ENCODE measurements at places on chromosomes 13 and 19. TPM values are rescaled to one million over a fixed set of nuclear protein-coding genes. Genes with fewer than 3 reads are reported as not detected.

The ZNF549 gene
- total RNA-seq: 9.1 TPM

The SCN1B gene
- 0.97 TPM for total RNA-seq

The DNAJC15 gene
- total RNA-seq: 12.5 TPM

The CD33 gene
- 3.9 TPM for total RNA-seq

The ZNF468 gene
- 16.3 TPM for total RNA-seq

The LAIR1 gene
- 54.0 TPM for total RNA-seq

The OR10H2 gene
- not detected for total RNA-seq

- H3K36me3 ChIP-seq: peaks cover 51% of the 10 kb centered on the region
- peaks cover 58% of the 10 kb centered on the region for H3K4me1 ChIP-seq
- peak overlapping the region; percentile 100 for H3K4me3 ChIP-seq
- DNase-seq: peak; percentile 69
- peak overlapping the region; percentile 99 for H3K27ac ChIP-seq
Observed at GRCh38 chr19:16326401-16327168, 2.0 kb downstream of the KLF2 start.

GRCh38 chr19:47331931-47332547, at the start of gene C5AR2:
C5AR2 (plus strand) TSS chr19:47332175; CDS start chr19:47340800, 8,625 bp downstream.
- peaks cover 18% of the 10 kb centered on the region for H3K4me1 ChIP-seq
- no peak within 1 kb of the TSS for H3K27ac ChIP-seq
- no peak within 1 kb of the TSS for H3K4me3 ChIP-seq
- no peaks in the 10 kb centered on the region for H3K27me3 ChIP-seq
- no peaks in the 10 kb centered on the region for H3K36me3 ChIP-seq

DNA sequence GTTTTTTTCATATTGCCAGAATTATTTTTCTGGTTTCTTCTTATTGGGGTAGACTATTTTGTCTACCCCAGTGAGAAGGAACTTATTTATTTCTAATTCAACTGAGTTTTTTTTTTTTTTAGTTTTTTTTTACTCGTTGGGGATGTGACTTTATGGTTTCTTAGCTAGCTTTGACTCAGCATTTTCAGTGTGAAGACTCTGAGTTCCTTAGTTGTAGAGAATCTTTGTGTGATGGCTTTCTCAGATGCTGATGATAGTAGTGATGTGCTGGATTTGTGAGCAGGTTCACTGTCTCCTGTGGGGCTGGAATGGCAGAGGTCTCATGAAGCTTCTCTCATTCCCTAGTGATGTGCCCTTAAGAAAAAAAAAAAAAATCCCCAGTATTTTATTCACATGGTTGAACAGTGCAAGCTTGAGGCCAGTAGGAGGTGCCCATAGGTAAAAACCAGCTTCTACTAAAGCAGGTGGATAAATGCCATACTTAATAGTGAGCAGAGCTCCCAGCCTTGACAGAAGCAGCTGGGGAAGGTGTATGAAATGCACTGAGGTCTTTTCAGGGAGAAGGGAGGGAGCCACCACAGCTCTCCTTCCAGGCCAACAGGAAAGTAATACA, 106.2 kb upstream of the KLF5 start:
- H3K27me3 ChIP-seq: no peaks in the 10 kb centered on the region
- H3K27ac ChIP-seq: no peak overlapping the region
- peaks cover 31% of the 10 kb centered on the region for H3K36me3 ChIP-seq
- H3K4me3 ChIP-seq: no peak overlapping the region
- no peak for DNase-seq

GRCh38 chr13:99087954-99088491, 110.2 kb upstream of the DOCK9 start:
- peaks cover 40% of the 10 kb centered on the region for H3K4me1 ChIP-seq
- H3K36me3 ChIP-seq: peaks cover 17% of the 10 kb centered on the region
- peak overlapping the region; percentile 97 for H3K4me3 ChIP-seq
- H3K27ac ChIP-seq: peak overlapping the region; percentile 99
- DNase-seq: peak; percentile 39
- H3K27me3 ChIP-seq: no peaks in the 10 kb centered on the region

DNA sequence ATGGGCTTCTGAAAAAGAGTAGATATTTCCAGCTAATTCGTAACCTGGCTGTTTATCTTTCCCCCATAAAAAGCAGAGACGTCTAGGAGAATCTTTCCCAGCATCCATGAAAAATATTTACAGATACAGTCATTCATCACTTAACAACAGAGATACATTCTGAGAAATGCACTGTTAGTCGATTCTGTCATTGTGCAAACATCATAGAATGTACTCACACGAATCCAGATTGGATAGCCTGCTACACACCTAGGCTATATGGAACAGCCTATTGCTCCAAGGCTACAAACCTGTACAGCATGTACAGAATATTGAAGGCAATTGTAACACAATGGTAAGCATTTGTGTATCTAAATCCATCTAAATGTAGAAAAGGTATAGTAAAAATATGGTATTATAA, 530.2 kb upstream of the NBEA start:
- H3K4me3 ChIP-seq: no peak overlapping the region
- no peaks in the 10 kb centered on the region for H3K27me3 ChIP-seq
- no peak for DNase-seq
- no peak overlapping the region for H3K27ac ChIP-seq
- H3K36me3 ChIP-seq: no peaks in the 10 kb centered on the region

DNA sequence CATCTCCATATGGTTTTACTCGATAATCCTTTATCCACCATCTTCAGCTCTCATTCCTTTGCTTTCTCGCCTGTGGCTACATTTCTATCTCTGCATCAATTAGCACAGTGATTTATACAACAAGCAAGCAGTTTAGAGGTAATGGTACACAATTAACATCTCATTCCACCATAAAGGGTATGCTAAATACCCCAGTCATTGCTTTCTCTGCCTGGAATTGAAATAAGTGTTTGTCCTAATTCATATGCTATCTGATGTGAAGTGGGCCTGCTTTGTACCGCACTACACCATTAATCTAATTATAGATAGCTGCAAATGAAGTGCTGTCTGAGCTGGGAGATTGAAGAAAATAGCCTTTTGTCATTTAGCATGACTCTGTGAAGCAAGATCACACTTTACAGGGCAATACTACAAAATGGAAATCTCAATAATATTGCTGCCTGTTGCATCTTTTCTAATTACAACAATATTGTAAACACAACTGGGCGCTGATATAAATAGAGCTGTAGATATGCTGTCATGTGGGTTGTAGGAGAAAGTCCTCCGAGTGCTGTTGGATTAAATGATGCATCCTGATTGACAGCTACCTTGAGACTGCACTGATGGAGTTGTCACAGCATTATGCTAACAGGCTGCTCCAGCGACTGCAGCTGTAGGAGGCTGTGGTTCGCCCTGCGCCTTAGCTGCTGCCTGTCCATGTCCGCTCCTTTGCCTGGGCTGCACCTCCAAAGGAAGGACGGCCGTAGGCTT, 78.2 kb downstream of the GGACT start:
- no peak overlapping the region for H3K4me3 ChIP-seq
- H3K27ac ChIP-seq: no peak overlapping the region
- no peak for DNase-seq
- H3K36me3 ChIP-seq: no peaks in the 10 kb centered on the region
- H3K27me3 ChIP-seq: peaks cover 2% of the 10 kb centered on the region
- peaks cover 21% of the 10 kb centered on the region for H3K4me1 ChIP-seq

GRCh38 chr19:49889687-49890348, 6.9 kb downstream of the IL4I1 start:
- H3K27me3 ChIP-seq: peaks cover 3% of the 10 kb centered on the region
- H3K36me3 ChIP-seq: peaks cover 5% of the 10 kb centered on the region
- peak overlapping the region; percentile 66 for H3K4me3 ChIP-seq
- peak overlapping the region; percentile 41 for H3K27ac ChIP-seq
- peaks cover 13% of the 10 kb centered on the region for H3K4me1 ChIP-seq

DNA sequence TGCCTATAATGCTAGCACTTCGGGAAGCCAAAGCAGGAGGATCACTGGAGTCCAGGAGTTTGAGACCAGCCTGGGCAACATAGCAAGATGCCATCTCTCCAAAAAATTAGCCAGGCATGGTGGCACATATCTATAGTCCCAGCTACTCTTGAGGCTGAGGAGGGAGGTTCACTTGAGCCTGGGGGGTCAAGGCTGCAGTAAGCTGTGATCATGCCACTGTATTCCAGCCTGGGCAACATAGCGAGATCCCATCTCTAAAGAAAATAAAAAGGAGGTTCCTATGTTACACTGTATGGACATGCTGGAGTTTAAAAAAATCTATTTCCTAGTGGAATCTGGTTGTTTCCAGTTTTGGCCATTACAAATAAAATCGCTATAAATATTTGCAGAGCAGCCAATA, 2.6 kb downstream of the CAB39L start:
- no peak for DNase-seq
- H3K4me1 ChIP-seq: peaks cover 32% of the 10 kb centered on the region
- H3K27me3 ChIP-seq: no peaks in the 10 kb centered on the region
- no peak overlapping the region for H3K27ac ChIP-seq
- no peak overlapping the region for H3K4me3 ChIP-seq
- H3K36me3 ChIP-seq: peaks cover 6% of the 10 kb centered on the region

- H3K4me3 ChIP-seq: no peak overlapping the region
- H3K4me1 ChIP-seq: no peaks in the 10 kb centered on the region
- H3K36me3 ChIP-seq: peaks cover 64% of the 10 kb centered on the region
- no peaks in the 10 kb centered on the region for H3K27me3 ChIP-seq
Observed at GRCh38 chr19:19655051-19655594, 8.4 kb downstream of the ATP13A1 start.

DNA sequence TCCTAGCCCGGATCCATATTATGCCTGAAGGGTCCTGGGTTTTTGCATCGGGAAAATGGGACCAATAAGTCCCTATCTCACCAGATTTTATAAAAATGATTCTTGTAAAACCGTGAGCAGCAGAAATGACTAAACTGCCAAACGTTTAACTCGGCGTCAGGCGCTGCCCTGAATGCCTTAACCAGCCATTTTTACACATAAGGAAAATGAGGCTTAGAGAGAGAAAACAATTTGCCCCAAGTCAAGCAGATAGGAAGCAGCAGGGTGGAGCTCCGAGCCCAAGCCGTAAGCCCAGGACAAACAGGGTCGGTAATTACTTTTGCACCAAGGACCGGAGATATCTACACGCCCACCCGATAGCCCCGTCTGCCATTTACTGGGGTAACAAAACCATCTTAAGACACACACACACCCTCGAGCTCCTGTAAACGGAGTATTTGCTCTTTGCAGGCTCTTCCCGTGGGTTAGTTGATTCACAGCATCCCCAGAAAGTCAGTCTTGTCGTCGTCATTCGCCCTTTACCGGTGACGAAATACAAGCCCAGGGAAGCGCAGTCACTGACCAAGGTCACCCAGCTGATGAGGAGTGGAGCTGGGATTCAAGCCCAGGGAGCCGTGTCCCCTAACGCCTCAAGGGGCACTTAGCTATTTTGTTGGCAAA, 16.0 kb upstream of the MRI1 start:
- H3K4me1 ChIP-seq: peaks cover 32% of the 10 kb centered on the region
- no peaks in the 10 kb centered on the region for H3K27me3 ChIP-seq
- H3K4me3 ChIP-seq: peak overlapping the region; percentile 88
- peak; percentile 19 for DNase-seq

GRCh38 chr19:42323852-42324654, 1.4 kb upstream of the MEGF8 start:
- DNase-seq: no peak
- no peaks in the 10 kb centered on the region for H3K36me3 ChIP-seq
- H3K27me3 ChIP-seq: peaks cover 24% of the 10 kb centered on the region
- peaks cover 19% of the 10 kb centered on the region for H3K4me1 ChIP-seq
- no peak overlapping the region for H3K4me3 ChIP-seq

DNA sequence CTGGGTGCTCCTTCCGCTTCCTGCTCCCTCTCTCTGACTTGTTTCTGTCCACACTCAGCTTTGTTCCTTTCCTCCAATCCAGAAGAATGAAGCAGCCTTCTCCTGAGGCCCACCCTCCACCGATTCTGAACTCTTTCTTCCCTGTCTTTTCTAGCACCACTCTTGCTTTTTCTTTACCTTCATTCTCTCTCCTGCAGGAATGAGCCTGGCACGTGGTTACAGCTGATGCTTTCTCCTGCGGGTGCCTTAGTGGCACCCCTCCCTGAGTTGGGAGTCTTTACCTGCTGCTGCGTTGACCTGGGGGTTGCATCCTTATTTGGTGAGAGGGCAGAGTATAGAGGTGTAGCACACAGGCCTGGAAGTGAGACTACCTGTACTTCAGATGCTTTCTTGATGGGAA, 6.2 kb downstream of the UBAC2 start:
- peaks cover 72% of the 10 kb centered on the region for H3K36me3 ChIP-seq
- peaks cover 88% of the 10 kb centered on the region for H3K4me1 ChIP-seq
- no peak for DNase-seq

DNA sequence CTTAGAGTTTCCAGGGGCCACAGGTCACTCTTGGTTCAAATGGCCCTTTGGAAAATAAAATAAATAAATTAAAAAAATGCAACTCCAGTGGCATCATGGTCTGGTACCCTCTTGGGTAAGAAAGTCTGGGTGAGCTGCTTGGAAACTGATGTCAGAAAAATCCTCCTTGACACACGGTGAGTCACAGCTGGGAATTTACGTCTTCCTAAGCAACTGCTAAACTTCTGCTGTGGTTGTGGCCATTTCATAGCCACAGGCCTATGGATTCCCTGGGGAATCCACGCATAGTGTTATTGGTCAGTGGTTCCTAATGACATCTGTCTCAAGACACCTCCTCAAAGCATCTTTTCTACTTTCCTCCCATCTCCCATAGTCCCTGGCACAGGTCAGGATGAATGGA, 220.8 kb downstream of the COG6 start:
- no peak for DNase-seq
- no peak overlapping the region for H3K27ac ChIP-seq
- H3K4me3 ChIP-seq: no peak overlapping the region
- H3K4me1 ChIP-seq: no peaks in the 10 kb centered on the region
- no peaks in the 10 kb centered on the region for H3K36me3 ChIP-seq
- H3K27me3 ChIP-seq: no peaks in the 10 kb centered on the region

DNA sequence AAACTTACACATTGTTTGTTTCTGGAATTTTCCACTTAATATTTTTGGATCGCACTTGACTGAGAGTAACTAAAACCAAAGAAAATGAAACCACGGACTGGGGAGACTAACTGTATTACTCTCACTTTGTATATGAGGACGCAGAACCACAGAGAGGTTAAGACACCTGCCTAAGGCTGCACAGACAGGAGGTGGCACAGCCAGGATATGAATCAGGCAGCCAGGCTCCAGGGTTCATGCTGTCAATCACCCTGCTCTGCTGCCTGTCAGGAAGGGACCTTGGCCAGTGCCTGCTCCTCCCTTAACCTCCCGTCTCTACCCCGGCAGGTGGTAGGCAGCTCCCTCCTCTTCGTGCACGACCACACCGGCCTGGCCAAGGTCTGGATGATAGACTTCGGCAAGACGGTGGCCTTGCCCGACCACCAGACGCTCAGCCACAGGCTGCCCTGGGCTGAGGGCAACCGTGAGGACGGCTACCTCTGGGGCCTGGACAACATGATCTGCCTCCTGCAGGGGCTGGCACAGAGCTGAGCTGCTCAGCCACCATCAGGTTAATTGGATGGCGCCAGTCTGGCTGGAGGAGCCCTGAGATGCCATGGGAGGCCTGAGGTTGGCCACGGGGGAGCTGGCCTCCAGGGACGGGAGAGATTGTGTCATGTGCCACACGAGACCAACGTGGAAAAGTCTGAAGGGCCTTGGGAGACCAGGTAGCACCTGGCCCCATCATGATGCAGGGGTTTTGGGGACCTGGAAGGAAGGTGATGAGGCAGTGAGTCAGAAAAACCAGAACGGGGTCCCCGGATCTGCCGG, 11.0 kb downstream of the ACTMAP start:
- peaks cover 14% of the 10 kb centered on the region for H3K36me3 ChIP-seq
- H3K27ac ChIP-seq: no peak overlapping the region
- H3K4me3 ChIP-seq: no peak overlapping the region
- no peaks in the 10 kb centered on the region for H3K27me3 ChIP-seq
